ENCODE measurements at places on chromosomes 2 and 18. TPM values are rescaled to one million over a fixed set of nuclear protein-coding genes. Genes with fewer than 3 reads are reported as not detected.

The NT5DC4 gene
- 10.3 TPM for total RNA-seq

The NTSR2 gene
- total RNA-seq, result not detected

The ALLC gene
- total RNA-seq, result not detected

The SPP2 gene
- not detected for total RNA-seq

The DSEL gene
- 0.37 TPM for total RNA-seq

The MRPL33 gene
- 26.9 TPM for total RNA-seq

GRCh38 chr2:172763079-172763478 lies 27.4 kb downstream of the RAPGEF4 start:
- no peak for DNase-seq

DNA sequence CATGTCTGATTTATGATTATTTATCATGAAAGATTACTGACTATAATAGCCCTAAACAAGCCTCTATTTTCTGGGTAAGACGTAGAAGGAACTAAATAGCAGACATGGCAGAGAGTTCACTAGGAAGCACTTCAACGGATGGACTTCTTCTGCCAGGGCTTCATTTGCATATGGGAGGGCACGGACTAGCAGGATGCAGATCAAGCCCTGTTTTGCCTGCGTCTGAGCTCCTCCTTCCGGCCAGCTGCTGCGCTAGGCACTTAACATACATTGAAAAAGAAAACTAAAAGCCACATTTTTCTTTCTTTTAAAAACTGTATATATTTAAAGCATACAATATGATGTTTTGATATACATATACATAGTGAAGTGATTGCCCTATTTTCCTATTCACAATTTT lies 340.0 kb upstream of the MEX3C start:
- no peak for DNase-seq

DNA sequence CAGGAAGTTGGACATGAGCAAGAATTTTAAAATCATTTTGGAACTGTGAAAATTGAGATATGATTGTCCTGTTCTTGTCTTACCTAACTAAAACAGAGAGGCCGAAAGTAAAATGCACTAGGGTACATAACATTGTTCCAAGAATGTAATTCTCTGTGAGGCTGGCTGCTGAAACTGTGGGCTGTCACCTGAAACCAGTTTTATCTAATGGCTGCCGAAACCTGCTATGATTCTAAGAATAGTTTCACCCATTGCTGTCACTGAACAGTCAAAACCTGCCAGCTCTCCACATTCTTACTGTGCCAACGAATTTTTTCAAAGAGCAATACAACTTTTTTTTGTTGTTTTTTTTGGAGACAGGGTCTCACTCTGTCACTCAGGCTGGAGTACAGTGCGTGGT lies 119.3 kb upstream of the ZSWIM2 start:
- no peak for DNase-seq

GRCh38 chr2:103249462-103249861 lies 487.6 kb downstream of the TMEM182 start:
- DNase-seq, result no peak

DNA sequence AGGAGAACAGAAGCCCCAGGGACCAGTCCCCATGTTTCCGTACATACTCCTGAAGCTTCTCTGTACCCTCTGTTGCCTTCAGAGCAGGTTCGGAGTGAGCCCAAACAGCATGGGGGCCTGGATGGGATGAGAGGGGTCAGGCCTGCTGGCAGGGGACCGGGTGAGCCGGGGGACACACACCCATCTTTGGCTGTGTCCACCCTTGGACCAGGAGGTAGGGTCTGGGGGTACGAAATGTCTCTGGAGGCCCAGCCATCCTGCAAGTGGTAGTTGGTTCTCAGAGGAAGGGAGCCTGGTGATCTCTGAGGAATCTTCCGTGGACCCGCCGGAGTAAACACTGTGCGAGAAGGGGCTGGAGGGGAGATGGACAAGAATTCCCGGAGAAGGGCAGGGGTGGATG lies 15.3 kb downstream of the FBLN7 start:
- DNase-seq, result no peak

- no peak for DNase-seq
These were observed at the start of gene CFAP65 for GRCh38 chr2:219041252-219041651. Gene CFAP65 (minus strand): TSS chr2:219041516. CDS start chr2:219039048, 2,468 bp downstream.

- DNase-seq, result peak; percentile 74
These were observed 35.5 kb upstream of the MGAT5 start for GRCh38 chr2:134218414-134218813.

GRCh38 chr2:128280901-128281321 lies 37.8 kb downstream of the HS6ST1 start:
- no peak for DNase-seq

Measured in B cell (primary cell).